ENCODE measurements at places on chromosomes 16 and 17.
A peak's percentile ranks its signal among the peaks of the same experiment; 100 is the strongest.

GRCh38 chr17:44829523-44830358 lies at the start of gene GJC1:
TSS of gene GJC1 (minus strand) at chr17:44830287. CDS start at chr17:44805817, 24,470 bp downstream.
- DNase-seq = no peak
- H3K4me1 ChIP-seq = peaks cover 7% of the 10 kb centered on the region
- no peaks in the 10 kb centered on the region for H3K36me3 ChIP-seq
- H3K27ac ChIP-seq = no peak within 1 kb of the TSS
- H3K27me3 ChIP-seq = peaks cover 69% of the 10 kb centered on the region
- peak within 1 kb of the TSS; percentile 84 for H3K4me3 ChIP-seq

- H3K36me3 ChIP-seq = no peaks in the 10 kb centered on the region
- no peaks in the 10 kb centered on the region for H3K27me3 ChIP-seq
- H3K4me1 ChIP-seq = no peaks in the 10 kb centered on the region
- no peak overlapping the region for H3K27ac ChIP-seq
- no peak for DNase-seq
Observed at GRCh38 chr17:54626146-54626703, 274.4 kb upstream of the TOM1L1 start.

GRCh38 chr17:68172461-68172954 lies 75.3 kb upstream of the AMZ2 start:
- peaks cover 6% of the 10 kb centered on the region for H3K4me1 ChIP-seq
- H3K36me3 ChIP-seq = no peaks in the 10 kb centered on the region
- H3K27ac ChIP-seq = no peak overlapping the region
- peak; percentile 76 for DNase-seq
- H3K4me3 ChIP-seq = no peak overlapping the region

- H3K27me3 ChIP-seq = peaks cover 21% of the 10 kb centered on the region
- H3K4me1 ChIP-seq = no peaks in the 10 kb centered on the region
- H3K27ac ChIP-seq = no peak overlapping the region
- H3K36me3 ChIP-seq = no peaks in the 10 kb centered on the region
Observed at GRCh38 chr17:65401561-65401960, 159.9 kb downstream of the AXIN2 start.

- DNase-seq = no peak
- H3K36me3 ChIP-seq = no peaks in the 10 kb centered on the region
- H3K4me1 ChIP-seq = no peaks in the 10 kb centered on the region
Observed at GRCh38 chr17:11561702-11562101, 36.6 kb upstream of the DNAH9 start.

- H3K27me3 ChIP-seq = no peaks in the 10 kb centered on the region
- H3K4me1 ChIP-seq = peaks cover 6% of the 10 kb centered on the region
- DNase-seq = no peak
- no peak overlapping the region for H3K4me3 ChIP-seq
- no peak overlapping the region for H3K27ac ChIP-seq
- H3K36me3 ChIP-seq = no peaks in the 10 kb centered on the region
Observed at GRCh38 chr16:88407807-88408206, 25.0 kb downstream of the ZNF469 start.

DNA sequence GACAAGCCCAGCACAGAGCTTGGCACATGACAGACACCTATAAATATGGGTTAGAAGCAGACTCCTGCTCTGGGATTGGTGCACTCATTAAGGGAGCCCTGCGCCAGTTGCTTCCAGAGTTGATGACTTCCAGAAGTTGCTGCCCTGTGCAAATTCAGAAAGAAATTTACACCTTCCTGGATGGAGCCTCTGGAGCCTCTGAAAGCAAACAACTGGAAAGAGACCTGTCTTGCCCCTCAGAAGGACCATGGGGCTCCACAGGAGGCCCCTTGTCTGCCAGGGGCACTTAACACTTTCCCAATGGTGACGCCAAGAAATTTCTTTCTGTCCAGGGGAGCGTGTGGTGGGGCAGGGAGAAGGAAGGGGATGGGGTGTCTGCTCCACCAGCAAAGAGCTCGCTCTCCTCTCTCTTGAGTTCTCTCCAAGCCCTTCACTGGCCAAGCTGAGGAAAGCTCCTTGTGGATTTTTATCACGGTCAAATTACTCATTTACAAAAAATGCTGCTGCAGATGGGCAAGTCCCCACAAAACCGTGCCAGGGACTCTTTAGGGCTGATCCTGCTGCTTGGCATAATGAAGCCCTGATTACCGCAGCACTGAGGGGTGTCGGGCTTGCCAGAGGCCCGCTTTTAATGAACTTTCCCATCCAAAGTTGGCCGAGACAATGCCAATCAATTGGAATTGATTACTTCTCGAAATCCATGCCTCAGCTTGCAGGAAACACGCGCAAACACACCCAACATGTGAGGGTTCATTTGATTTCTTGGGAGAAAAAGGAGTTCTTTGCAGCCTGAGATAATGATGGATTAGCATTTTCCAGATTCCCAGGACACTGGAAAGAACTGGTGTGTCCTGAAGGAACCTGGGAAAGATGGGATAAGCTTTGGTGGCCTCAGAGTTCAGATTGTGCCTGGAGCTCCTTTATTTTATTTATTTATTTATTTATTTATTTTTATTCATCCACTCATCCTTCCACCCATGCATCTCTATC lies 583.6 kb upstream of the CDH5 start:
- no peak overlapping the region for H3K4me3 ChIP-seq
- H3K27me3 ChIP-seq = no peaks in the 10 kb centered on the region
- no peaks in the 10 kb centered on the region for H3K4me1 ChIP-seq
- no peak overlapping the region for H3K27ac ChIP-seq
- H3K36me3 ChIP-seq = no peaks in the 10 kb centered on the region
- no peak for DNase-seq

- no peak overlapping the region for H3K4me3 ChIP-seq
- H3K36me3 ChIP-seq = no peaks in the 10 kb centered on the region
- no peak overlapping the region for H3K27ac ChIP-seq
- H3K27me3 ChIP-seq = peaks cover 24% of the 10 kb centered on the region
Observed at GRCh38 chr16:25827709-25828108, 135.9 kb downstream of the HS3ST4 start.

- peaks cover 63% of the 10 kb centered on the region for H3K4me1 ChIP-seq
- no peaks in the 10 kb centered on the region for H3K27me3 ChIP-seq
- DNase-seq = no peak
- peak overlapping the region; percentile 93 for H3K27ac ChIP-seq
- peaks cover 6% of the 10 kb centered on the region for H3K36me3 ChIP-seq
- H3K4me3 ChIP-seq = peak overlapping the region; percentile 97
Observed at GRCh38 chr16:10878644-10879501, 1.9 kb downstream of the CIITA start.

- peaks cover 14% of the 10 kb centered on the region for H3K27me3 ChIP-seq
- H3K27ac ChIP-seq = no peak overlapping the region
- peaks cover 3% of the 10 kb centered on the region for H3K36me3 ChIP-seq
- H3K4me3 ChIP-seq = no peak overlapping the region
- no peaks in the 10 kb centered on the region for H3K4me1 ChIP-seq
Observed at GRCh38 chr17:72360386-72360940, 239.6 kb downstream of the SOX9 start.

DNA sequence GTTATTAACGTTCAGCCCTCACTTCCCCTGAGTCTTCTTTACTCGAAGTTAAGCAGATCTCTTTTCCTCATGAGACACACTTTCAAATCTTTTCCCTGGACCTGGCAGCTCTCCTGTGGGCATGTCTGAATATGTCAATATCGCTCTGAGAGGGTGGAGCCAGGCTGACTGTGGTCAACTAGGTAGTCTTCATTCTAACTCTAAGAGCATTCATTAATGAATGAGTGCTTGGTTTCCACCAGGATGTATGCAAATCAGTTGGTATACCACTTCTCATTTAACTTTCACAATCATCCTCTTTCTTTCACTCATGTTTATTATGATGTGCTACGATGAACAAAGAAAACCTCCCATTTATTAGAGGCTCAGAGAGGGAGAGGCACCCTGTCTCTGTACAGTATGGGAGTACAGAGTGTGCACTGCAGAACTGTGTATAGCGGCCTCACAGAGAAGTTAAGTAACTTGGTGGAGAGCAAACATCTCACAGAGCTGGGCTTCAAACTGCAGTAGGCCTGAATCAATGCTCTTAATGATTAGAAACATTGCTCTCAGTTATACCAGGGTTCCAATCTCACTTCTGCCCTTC lies 39.9 kb downstream of the OTOA start:
- no peak overlapping the region for H3K4me3 ChIP-seq
- H3K36me3 ChIP-seq = no peaks in the 10 kb centered on the region
- H3K27me3 ChIP-seq = no peaks in the 10 kb centered on the region
- peak overlapping the region; percentile 19 for H3K27ac ChIP-seq
